ENCODE measurements at places on chromosomes 5 and 9. TPM values are rescaled to one million over a fixed set of nuclear protein-coding genes. Genes with fewer than 3 reads are reported as not detected.

PCDHA12 gene
- not detected for total RNA-seq

FGFR4 gene
- 64.4 TPM for total RNA-seq

GRCh38 chr5:157271740-157272271 is 5.9 kb downstream of the CYFIP2 start:
- DNase-seq = no peak
- peak overlapping the region; percentile 25 for H3K27ac ChIP-seq
- H3K36me3 ChIP-seq = no peaks in the 10 kb centered on the region

GRCh38 chr5:180830253-180831138 is 27.9 kb upstream of the MGAT1 start:
- peak overlapping the region; percentile 94 for H3K27ac ChIP-seq
- no peaks in the 10 kb centered on the region for H3K27me3 ChIP-seq
- peak; percentile 69 for DNase-seq
- H3K4me1 ChIP-seq = peaks cover 31% of the 10 kb centered on the region
- peak overlapping the region; percentile 88 for H3K4me3 ChIP-seq

CETN3 gene
- 2.8 TPM for total RNA-seq

DNA sequence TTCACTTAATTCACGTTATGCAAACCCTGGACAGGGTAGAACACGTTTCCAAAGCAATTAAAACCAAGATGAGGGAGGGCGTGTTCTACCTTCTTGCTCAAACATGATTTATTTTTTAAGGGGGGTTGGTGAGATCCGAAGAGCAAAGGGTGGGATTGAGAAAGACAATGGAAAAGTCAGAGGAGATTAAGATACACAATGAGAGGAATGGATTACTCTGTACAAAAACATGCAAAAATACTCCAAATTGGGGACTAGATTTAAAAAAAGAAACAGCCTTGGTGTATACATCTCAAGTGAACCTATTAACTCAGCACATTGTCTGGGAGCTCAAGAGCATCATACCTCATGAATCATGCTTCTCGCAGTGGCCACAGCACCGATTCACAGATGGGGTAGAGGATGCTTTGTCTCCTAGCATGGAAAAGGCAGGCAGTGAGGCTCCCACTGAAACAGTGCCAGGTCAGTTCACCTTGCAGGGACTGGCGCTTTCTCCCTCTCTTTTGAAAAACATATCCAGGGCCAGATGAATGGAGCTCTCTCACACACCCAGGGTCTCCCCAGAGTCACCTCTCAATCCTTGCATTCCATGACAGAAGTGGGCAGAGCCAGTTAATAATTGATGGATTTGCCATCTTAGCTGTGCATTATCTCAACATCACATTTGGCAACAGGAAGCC is 459.7 kb downstream of the BNC2 start:
- H3K27me3 ChIP-seq = no peaks in the 10 kb centered on the region
- no peak for DNase-seq
- no peaks in the 10 kb centered on the region for H3K36me3 ChIP-seq
- no peak overlapping the region for H3K4me3 ChIP-seq
- H3K27ac ChIP-seq = no peak overlapping the region

DNA sequence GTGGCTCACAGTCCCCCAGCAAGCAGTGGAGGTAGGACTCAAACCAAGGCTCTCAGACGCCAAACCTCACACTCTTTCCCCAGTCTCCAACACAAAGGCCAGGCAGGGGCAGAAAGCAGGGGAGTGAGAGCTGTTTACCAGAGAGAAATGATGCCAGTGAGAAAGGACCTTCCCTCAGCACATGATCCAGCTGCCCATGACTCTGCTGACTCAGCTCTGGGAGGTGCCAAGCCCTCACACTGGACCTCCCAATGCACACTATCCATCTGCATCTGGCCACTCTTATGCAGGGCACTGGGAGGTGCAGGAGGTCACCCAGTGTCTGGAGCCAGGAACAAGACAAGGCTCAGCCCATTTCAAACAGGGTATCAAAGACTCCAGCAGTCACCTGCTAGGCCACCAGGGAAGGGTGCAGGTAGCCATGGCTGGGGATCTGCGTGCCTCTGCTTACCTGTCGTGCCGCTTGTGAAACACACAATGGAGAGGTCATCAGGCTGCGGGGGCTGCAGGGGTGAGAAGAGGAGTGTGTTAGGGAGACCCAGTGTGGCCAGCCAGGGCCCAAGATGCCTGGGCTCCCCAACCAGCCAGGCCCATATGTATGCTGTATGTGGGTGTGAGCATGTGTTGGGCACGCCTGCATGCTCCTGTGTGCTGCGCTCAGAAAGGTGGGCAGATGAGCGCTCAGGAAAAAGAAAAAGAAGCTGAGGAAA is 26.3 kb downstream of the ACSL6 start:
- H3K4me3 ChIP-seq = no peak overlapping the region
- DNase-seq = no peak
- no peak overlapping the region for H3K27ac ChIP-seq
- H3K4me1 ChIP-seq = no peaks in the 10 kb centered on the region
- H3K27me3 ChIP-seq = no peaks in the 10 kb centered on the region

Data from liver (tissue), 10 donors.